ENCODE measurements at places on chromosomes 3 and 15.

DNA sequence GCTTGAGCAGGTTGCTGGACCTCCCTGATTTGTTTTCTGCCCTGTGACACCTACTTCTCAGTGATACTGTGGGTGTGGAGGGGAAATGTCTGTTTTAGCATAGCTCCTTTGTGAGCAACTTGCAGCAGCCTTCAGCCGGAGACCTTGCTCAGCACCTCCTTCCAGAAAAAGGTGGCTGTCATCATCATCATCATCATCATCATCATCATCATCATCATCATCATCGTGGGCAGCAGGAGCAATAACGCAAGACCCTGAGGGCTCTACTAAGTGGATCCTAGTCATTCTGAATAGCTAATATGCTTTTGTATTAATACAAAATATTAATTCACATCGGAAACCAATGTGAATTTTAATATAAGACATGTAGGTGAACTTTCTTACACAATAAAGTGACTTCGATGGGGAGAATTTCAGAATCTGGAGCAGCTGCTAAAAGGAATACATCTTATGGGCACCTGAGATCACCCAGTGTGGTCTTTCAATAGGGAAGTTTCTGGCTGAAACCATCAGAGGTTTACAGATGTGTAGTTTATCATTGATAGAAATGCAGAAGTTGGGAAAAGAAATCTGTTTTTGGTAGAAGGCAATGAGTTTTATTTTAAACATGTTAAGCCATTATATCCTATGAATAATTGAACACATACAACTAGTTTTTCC, 8.6 kb downstream of the GABRR3 start:
- DNase-seq = no peak

GRCh38 chr15:45429941-45430792, 51.8 kb upstream of the GATM start:
- DNase-seq = no peak

DNA sequence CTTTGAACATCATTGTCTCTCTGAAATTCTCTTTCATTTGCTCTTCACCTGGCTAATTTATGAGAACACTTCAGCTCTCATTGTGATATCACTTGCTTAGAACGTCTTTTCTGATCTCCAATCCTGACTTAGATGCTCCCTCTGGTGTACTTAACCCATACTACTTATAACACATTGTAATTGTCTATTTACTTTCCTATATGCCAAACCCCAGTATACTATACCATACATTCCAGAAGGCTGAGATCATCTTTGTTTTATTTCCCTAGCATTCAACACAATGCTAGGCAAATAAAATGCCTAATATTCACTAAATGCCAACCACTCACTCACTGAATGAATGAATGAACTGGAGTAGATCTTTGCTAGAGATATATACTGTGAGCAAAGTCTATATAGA, 27.0 kb upstream of the PEX5L start:
- DNase-seq = no peak

- no peak for DNase-seq
Measured at GRCh38 chr3:194870394-194871110, 184.9 kb downstream of the FAM43A start.

GRCh38 chr3:5466065-5466464, 278.6 kb downstream of the EDEM1 start:
- DNase-seq = no peak

DNA sequence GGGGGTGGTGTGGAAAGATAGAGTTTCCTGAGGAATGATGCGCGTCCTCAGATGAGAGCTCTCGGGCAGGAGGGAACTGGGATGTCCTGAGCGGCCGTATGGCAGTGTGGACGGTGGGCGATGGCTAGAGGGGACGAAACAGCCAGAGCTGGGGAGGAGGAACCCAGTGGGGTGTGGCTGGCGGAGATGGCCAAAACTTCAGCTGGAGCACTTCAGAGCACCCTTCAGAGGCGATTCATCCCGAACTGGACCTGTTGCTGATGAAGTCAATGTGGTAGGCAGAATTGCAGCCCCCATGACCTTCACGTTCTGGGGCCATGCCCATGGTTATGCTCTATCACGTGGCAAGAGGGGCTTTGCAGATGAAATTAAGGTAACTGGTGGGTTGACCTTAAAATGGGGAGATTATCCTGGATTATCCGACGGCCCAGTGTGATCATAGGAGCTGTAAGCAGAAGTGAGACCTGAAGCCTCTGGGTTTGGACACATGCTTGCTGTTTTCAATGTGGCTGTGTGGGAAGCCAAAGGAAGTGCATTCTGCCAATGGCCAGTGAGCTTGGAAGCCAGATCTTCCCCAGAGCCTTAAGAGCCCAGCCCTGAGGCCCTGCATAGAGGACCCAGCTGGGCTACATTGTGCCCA, 52.3 kb downstream of the ATP1B3 start:
- DNase-seq = no peak

DNA sequence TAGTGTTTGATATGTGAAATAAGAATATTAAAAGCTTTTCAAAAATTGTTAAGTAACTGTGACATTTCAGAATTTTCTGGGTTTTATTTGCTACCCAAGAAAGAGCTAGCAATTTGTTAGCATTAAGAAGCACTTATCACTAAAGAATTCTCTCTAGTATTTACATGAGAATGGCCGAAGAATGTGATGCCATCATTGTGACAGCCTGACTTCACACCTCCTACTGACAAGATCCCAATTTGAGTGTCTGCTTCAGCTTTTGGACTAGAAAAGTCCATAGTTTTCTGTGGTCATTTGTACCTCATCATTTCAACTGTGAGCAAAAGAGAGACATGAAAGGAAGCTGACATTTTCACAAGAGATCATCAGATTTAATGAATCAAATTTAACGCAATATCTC, 548.1 kb upstream of the AGTR1 start:
- DNase-seq = peak; percentile 75

GRCh38 chr3:37806505-37807200, 55.0 kb upstream of the CTDSPL start:
- DNase-seq = no peak

GRCh38 chr3:193573403-193574191, 18.9 kb upstream of the ATP13A4 start:
- no peak for DNase-seq

- DNase-seq = no peak
Measured at GRCh38 chr15:61598655-61599054, 369.6 kb upstream of the RORA start.

DNA sequence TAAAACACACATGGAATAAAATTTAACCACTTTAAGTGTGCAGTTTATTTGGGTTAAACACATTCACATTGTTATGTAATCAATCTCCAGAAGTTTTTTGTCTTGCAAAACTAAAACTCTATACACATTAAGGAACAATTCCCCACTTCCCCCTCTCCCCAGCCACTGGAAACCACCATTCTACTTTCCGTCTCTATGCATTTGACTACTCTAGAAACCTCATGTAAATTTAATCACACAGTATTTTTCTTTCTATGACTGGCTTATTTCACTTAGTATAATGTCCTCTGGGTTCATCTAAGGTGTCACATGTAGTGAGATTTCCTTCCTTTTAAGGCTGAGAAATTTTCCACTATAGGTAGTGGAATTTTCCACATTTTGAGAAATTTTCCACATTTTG, 568.7 kb upstream of the UBE2E2 start:
- DNase-seq = no peak

DNA sequence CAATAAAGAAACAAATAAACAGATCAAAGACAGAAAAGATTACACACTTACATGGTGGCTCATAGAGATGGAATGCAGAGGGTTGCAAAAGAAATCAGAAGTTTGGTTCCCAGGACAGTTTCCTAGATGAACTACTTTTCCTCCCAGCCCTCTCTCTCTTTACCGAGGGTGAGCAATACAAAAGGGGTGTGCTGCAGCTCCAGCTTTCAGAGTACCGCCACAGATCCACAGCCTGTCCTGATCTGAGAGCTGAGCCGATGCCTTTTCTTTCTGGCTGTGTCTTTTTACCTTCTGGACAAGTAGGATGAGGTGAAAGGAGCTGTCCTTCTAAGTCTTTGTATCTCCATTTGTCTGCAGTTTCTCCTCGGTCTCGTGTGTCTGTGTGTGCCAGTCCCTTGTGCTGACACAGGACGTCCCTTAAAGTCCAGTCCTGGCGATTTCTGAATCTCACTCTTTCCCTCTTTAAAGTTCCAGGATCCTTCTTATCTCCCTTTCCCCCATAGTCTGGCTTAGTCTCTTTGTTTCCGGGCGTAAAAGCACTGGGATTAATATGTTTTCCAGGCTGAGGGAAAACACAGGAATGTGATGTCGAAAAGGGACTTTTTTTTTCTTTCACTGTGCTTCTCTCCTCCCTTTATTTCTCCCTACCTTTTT, 540 bp downstream of the CCDC80 start:
- no peak for DNase-seq

DNA sequence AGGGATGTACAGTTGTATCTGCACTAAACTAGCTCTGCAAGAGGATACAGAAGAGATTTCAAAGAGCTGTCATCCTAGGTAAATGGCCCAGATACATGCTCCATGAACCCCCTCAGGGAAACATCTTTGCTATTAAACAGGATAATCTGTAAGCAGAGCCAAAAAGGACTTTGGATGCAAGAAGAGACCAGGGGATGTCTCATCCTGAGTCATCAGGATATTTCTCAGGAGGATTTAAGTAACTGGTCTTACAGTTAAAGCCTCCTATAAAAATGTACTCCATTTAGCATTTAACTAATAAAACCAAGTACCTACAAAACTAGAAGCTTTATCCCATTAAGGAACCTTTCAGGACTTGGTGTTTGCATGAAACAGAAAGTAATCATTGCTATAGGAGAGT, 48.2 kb upstream of the PHLDB2 start:
- no peak for DNase-seq

DNA sequence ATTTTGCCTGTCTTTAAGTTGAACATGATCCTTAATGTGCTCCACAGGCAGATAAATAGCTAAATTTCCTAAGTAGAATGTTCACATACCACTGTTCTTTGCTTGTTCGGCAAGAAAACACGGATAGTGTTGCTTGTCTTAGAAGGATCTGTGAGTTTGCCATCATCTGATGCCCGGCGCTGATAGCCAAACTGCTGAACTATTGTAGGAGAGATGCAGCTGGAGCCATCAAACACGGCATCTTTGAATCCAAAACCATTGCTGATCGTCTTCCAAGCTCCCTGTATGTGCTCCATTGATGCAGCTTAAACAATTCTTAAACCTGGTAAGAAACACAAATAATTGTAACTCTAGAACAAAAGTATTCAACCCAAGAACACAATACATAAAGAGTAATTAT, 45.5 kb downstream of the RAF1 start:
- no peak for DNase-seq

GRCh38 chr3:184384856-184385422, 5.1 kb downstream of the CHRD start:
- DNase-seq = no peak

- DNase-seq = no peak
Measured at GRCh38 chr3:87121856-87122255, 105.3 kb upstream of the CHMP2B start.

- DNase-seq = no peak
Measured at GRCh38 chr3:177421481-177421785, 224.2 kb upstream of the TBL1XR1 start.

- DNase-seq = no peak
Measured at GRCh38 chr3:156723182-156723619, 48.8 kb downstream of the TIPARP start.

- DNase-seq = peak; percentile 76
Measured at GRCh38 chr3:127455541-127456450, 134.7 kb downstream of the TPRA1 start.

DNA sequence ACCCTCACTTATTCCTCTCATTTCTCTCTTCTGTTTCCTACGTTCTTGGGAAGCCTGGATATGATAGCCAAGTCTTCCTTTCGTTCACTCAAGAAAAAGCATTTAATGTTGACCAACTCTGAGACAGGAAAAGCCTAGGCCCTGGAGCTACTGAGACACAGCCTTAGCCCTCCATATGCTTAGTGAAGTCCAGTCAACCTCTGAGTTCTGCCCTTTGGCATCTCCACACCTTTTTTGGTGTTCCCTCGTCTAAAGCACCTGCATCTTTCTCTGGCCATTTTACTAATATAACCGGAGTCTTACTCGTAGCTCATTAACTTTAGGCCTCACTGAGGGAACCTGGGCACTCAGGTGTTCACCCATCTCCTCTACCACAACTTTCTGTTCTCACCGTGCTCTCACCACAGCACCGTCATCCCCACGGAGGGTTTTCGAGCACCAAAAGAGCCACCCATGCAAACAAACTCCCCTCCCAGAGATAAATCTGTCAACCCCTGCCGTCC, 632 bp downstream of the MTHFS start:
- no peak for DNase-seq

DNA sequence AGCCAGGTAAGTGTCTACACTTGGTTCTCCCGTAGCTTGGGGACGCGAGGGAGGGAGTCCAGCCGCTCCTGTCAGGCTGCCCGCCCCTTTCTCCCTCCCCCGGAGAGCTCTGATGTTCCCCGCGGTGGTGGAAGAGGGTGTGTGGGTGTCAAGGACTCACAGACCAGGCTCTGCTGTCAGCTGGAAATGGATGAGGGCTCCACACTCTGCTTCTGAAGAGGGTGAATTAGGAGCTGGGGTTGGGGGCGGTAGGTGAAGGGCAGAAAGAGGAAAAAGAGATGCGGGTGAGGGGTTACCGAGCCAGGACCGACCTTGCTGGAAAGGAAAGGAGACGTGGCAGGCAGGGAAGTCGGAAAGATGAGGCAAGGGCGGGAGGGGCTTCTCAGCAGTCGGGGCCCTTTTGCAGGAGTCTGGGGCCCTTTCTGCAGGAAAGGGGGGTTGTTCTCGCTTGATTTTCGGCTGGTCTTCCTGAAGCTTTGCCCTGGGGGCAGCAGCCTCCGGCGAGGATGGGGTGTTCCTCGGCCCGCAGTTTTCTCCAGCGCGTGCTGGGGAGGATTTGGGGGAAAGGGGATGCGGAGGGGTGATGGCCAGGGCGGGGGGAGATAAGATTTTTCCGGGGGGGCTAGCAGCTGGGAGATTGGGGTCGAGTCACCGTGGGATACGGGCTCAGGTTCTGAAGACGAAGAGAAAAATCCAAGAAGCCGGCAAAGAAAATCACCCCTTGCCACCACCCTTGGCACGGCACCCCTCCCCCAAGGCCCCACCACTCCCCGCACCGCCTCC, 602 bp upstream of the BAHD1 start:
- no peak for DNase-seq

DNA sequence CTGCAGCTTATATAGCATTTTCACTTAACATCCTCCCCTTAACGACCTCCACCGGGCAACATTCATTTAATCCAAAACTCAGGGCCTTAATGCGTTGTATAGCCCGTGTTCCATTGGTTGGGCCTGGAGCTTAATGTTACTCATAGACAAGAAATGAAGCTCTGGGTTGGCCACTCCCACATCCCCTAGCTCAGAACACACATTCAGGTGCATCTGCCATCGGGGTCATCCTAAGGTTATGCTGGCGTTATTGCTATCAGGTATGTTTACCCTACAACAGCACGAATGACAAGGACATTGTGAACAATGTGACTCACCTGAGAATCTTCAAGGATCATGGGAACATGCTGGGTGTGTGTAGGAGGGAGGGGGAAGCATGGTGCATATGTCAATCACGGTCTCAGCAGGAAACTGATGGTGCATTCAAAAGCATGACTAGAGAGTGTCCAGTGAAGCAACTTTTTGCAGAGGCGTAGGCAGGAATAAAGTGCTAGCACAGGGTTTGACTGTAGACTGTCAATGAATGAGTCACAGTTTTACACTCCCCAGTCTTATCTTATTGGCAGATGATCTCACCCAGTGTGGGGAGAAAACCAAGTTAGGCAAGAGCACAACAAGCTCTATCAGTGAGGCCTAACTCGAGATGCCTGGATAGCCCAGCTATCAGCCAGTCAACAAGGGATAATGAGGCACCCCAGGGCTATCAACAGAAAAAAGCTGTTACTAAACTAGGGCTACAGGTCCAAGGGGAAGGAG, 402.1 kb upstream of the MCTP2 start:
- DNase-seq = no peak

Measured in iPS DF 19.7 (cell line).